Activated CD4-positive, alpha-beta T cell treated with anti-CD3 and anti-CD28 coated beads, Interleukin-2, amount 10 ng/mL, durations not matched to agents 7 days and 5 days (primary cell): ENCODE measurements at places on chromosomes 16 and 17. TPM values are rescaled to one million over a fixed set of nuclear protein-coding genes. Genes with fewer than 3 reads are reported as not detected.

The CASKIN2 gene
- total RNA-seq, result 1.1 TPM

GRCh38 chr16:27703545-27703944, 153.6 kb downstream of the KATNIP start:
- DNase-seq, result no peak

DNA sequence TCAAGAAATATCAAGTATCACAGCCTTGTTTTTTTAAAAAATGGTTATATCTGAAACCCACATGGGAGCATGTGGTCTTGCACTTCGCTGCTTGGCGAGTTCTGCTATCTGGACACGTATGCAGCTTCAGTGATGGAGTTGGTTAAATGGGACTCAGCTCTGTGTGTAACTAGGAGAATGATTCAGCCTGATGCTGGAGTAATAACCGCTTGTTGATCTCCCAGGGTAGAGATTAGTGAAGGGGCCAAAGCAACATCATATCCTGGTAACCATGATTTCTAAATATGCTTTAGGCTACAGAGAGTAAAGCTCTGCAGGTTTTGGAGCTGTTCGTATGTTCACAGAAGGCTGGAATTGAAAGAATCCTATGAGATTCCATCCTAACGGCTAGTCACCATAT, 63.2 kb downstream of the IQCK start:
- DNase-seq, result no peak

GRCh38 chr16:49854796-49855203, 1.1 kb downstream of the ZNF423 start:
- DNase-seq, result no peak

The KRT23 gene
- not detected for total RNA-seq
